NCI-H1092 treated with DMSO at 0.1 percent for 48 hours (cell line): ENCODE measurements at places on chromosomes 3 and 15.

DNA sequence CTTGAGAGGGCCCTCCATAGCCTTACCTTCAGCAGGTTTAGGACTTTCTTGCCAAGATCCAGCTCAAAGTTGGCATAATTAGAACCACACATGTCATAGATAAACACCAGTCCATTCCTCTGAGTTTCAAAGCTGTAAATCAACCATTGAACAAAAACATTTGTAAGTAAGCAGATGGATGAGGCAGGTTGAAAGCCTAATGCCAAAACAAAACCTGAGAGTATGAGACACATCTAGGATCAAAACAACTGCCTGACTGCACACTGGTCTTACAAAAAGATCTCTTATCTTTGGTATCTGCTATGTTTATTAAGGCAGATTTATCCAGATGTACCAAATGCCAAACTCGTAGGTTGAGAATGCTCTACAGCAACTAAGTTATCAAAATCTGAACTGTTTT, 61.9 kb downstream of the PTPN9 start:
- DNase-seq: no peak

- DNase-seq: no peak
Observed at GRCh38 chr15:61943992-61944391, 116.3 kb downstream of the VPS13C start.

DNA sequence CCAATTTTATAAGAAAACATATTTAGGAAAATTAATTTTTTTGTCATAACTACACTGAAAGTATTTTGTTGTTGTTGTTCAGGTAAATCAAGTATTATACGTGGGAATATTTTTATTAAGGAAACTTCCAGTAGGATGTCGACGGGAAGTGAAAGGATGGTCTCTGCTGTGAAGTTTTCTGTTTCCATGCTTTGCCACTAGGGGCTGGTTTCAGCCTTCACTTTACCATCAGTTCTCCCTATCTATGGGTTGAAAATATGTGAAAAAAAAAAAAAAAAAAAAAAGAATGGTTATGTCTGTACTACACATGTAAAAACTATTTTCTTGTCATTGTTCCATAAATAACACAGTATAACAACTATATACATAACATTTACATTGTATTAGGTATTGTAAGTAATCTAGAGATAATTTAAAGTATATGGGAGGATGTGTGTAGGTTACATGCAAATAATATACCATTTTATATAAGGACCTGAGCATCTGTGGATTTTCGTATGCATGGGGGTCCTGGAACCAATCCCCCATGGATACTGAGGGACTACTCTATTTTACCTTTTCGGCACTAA, 136.7 kb downstream of the SMAD6 start:
- no peak for DNase-seq

DNA sequence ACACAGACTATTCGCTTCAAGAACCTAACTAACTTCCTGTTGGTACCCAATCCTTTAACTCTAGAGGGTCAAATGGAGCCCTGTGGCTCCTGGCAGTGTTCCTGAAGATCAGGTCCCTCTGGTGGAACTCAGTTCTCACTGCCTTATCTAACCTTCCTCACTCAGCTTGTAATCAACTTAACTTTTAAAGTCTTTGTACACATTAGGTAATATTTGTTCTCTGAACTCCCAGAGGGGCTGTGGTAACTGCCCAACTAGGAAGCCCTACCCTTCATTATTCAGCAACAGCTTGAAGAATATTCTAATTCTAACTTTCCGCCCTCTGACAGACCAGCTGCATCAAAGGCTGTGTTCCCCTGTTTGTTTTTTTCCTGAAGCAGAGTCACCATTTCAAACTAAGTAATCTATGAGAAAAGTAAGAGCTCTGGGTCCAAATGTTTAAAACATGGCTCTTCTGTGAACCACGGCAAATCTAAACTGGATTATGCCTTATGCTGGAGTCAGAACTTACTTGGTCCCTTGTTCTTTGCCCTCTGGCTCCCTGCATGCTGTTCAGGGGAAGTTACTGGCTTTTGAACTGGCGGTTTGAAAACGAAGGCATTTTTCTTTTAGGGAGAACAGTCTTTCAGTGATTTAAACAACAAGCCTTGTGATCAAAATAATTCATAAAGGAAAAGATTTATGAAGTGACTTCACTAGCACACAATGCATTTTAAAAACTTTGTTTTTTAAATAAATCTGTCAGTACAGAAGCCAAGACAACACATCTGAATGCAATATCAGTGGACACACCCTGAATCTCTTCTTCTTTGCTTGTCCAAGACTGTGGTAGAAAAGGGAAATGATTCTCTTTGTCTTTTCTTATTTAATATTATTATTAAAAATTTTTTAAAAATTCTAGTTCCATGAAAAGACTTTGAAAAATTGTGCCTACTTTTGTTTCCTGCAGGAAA, 365.6 kb downstream of the TIGIT start:
- no peak for DNase-seq

DNA sequence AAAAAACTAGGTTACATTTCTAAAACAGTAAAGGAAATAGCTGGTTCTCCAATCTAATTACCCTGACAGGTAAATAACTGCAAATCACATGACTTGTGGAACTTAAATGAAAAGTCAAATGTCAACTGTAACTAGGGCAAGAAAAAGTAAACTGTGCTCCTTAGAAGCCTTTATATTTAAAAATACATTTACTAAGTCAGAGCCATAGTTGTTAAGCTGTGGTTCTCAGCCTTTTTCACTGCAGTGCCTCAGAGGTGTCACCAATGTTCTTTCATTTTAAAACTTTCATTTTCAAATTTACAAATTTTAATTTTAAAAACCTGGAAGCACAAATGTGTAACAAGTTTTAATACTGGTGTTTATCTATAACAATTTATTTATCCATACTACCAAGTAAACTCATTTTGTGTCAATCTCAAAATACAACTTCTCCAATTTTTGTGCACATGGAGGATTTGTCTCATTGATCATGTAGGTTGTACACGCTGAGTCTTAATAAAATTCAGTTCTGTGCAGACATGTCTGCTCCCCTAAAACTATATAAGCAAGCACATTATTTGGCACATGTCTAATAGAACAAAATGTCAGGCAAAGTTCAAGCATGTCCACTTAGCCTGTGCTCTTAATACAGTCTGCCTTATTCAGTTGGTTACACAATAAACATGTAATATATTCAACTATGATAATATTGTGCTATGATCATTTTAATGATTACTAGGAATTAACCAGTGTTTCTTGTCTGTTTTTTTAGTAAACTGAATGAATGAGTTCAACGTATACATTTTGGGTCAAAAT, 70.4 kb downstream of the DLG1 start:
- DNase-seq: no peak

GRCh38 chr3:869734-870133, 223.1 kb upstream of the CNTN6 start:
- no peak for DNase-seq

GRCh38 chr15:52020221-52021085, 1.4 kb downstream of the MAPK6 start:
- no peak for DNase-seq

DNA sequence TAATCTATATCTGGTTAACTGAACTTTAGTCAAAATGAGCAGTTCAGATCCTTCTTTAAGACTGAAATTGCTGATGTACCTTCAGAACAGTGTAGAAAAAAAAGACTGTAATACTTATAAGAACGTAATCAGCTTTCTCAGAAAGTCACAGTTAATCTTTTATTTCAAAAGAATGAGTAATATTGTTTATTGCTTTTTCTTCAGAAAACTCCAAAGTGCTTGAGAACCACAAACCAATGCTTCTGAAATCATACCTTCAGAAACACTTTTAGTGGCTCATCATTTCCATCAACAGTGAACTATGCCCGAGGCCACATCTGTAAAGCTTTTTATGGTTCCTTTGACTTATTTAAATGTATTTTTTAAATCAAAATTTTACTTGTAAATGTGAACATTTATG, 33.3 kb upstream of the CLASP2 start:
- no peak for DNase-seq

- no peak for DNase-seq
Observed at GRCh38 chr3:100019719-100020118, 94.6 kb downstream of the FILIP1L start.

DNA sequence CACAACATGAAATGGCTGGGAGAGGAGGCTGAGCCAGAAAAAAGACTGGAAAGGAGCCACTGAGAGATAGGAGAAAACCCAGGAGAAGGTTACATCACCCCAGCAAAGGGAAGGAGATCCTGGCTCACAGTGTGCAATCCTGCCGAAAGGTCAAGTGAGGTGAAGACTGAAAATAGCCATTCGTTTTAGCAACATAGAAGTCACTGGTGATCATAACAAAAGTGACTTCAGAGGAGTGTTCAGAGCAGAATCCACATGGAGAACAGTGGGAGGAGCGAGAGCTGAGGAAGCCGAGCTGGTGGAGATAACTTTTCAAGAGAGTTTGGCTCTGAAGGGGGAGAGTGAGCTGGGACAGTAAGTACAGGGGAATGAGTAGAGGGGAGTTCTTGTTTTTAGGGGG, 5.4 kb upstream of the HEG1 start:
- DNase-seq: no peak

GRCh38 chr3:42148982-42149432, 57.9 kb downstream of the TRAK1 start:
- no peak for DNase-seq

DNA sequence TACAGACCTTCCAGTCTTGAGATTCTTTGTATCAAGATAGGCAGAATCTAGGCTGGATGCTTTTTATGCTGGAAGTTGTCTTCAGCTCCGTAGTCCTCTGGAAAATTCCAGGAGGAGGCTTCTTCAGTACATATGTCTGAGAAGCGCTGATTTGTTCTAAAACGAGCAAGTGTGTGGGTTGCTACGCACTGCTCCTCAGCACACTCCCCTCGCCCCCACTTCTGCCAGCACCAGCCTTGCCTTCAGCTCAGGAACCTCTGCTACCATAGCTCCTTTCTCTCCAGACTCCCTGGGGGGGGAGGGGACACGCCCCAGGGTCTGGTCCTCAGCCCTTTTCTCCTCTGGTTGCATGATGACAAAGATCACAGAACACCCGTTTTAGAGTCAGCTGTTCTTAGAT, 75.5 kb upstream of the TRA2B start:
- DNase-seq: no peak

- DNase-seq: no peak
Observed at GRCh38 chr3:45647148-45647619, 42.0 kb upstream of the SACM1L start.

GRCh38 chr3:8887435-8888300, 75.6 kb downstream of the RAD18 start:
- DNase-seq: no peak

DNA sequence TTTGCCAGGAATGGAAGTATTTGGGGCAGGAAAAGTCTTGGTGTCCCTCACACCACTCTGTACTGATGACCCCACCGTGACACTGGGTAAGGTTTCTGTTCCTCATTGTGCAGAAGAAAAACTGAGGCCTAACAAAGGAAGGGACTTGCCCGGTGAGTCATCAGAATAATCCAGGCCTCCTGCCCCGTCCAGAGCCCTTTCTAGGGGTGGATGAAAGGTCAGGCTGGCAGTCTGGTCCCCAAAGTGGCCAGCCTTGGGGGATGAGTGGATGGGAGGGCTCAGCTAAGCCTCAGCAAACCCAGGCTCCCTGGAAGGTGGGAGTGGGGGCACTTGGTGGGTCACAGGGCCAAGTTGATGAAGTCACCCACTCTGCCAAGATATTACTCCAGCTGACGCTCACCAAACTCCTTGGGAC, 2.3 kb upstream of the DNAH1 start:
- no peak for DNase-seq

DNA sequence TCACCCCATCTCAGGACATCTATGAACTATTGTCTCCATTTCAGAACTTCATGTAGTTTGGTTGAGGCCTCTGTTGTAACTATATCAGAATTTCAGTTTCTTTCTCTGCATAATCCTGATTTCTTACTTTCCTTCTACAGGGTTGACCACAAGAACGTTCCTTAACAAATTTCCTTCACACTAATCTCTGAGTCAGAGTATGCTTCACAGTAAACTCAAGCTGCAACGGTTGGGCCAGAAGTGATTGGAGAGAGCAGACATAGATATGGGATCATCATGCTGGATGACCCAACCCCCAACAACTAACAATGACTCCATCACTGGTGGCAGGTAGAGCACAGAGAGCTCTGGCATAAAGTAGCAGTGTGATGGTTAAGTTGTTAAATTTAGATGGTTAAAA, 128.8 kb upstream of the OSTN start:
- DNase-seq: no peak

- no peak for DNase-seq
Observed at GRCh38 chr3:187966096-187966495, 187.9 kb upstream of the LPP start.

DNA sequence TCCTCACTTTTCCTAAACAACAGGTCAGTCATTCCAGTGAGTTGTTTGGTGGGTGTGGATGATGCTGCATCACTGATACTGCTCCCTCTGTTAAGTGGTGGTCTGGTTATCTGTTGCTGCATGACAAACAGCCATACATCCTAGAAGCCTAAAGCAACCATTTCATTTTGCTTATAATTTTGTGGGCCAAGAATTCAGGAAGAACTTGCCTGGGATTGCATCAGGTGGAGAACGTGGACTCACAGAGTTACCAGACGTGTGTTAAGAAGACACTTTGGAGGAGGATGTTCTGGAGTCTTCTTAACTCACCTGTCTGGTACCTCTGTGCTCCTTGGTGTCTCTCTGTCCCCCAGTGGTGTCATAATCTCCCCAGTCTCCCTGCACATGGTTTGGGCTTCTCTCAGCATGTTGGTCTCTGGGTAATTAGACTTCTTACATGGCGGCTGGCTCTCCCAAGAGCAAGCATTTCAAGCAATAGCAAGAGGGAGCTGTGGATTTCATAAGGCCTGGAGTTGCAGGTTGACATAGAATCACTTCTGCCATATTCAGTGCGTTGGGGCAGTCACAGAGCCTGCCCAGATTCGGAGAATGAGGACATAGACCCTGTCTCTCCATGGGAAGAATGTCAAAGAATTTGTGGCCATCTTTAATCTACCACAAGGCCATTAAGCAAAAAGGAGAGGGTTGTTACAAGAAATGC, 20.1 kb downstream of the USP3 start:
- DNase-seq: no peak

DNA sequence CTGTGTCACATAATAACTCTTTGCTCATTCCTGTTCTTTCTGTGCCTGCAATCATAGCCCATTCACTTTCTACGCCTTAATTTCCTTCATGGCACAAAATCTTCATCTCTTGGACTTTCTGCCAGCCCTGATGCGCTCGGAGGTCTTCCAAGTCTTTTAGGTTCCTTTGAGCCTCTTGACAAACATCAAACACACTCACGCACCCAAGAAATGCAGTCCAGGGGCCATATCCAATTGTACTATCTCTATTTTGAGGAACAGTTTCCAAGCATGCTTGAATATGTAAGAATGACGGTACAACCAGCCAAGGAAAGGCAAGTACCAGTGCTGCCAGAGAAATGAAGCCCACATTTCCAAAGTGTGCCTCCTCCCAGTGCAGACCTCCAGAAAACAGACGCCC, 234.1 kb downstream of the MEX3B start:
- no peak for DNase-seq

DNA sequence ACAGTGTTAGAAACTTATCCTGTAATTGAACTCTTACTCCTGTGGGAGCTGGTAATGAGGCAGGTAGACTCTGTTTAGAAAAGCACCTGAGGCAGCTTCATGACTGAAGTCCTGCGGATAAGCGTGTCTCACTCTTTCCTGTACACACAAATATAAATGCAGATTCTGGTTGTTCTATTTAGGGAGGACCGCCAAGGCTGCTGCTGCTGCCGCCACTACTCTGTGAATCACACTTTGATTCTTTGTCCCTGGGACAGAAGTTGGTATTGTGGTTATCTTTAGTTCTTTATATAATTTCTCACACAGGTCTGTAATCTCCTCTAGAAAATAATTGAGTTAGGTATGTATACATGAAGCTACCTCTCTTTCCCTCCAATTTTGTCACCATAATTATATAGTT, 3.6 kb downstream of the LSAMP start:
- DNase-seq: no peak

- DNase-seq: no peak
Observed at GRCh38 chr3:154275965-154276364, 48.3 kb downstream of the DHX36 start.
